CD4-positive, alpha-beta memory T cell (primary cell): ENCODE measurements at places on chromosomes 11 and 22. TPM values are rescaled to one million over a fixed set of nuclear protein-coding genes. Genes with fewer than 3 reads are reported as not detected.
A peak's percentile ranks its signal among the peaks of the same experiment; 100 is the strongest.

MTA2 gene
- 16.6 TPM for polyA plus RNA-seq

DNA sequence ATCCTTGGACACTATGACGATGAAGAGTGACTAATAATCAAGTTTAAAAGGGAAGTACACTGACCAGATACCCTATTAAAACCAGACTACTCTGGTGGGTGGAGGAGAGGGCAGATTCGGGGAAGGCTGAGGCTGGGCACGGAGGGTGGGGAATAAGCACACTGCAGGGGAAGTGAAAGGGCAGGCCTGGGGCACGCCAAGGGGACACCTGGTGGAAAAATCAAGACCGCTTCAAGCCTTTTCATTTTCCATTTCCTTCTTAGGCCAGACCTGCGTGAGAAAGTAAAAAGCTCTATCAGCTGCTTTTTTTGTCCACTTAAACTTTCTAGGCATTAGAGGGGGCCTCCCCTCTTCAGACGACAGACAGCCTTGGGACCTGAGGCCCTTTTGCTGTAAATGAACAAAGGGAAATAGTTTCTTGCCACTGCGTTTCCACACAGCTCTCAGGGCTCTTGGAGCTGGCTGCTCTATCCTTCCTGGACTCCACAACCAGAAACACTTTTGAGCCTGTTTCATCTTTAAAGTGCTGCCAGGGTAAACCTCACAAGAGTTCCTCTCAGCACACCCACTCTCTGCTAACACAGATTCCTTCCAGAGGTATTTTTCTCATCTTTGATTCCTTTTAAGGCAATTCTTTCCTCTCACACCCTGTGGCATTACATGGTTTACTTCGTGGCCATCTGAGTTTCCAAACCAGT lies 25.0 kb upstream of the SERPIND1 start:
- DNase-seq: no peak

DNA sequence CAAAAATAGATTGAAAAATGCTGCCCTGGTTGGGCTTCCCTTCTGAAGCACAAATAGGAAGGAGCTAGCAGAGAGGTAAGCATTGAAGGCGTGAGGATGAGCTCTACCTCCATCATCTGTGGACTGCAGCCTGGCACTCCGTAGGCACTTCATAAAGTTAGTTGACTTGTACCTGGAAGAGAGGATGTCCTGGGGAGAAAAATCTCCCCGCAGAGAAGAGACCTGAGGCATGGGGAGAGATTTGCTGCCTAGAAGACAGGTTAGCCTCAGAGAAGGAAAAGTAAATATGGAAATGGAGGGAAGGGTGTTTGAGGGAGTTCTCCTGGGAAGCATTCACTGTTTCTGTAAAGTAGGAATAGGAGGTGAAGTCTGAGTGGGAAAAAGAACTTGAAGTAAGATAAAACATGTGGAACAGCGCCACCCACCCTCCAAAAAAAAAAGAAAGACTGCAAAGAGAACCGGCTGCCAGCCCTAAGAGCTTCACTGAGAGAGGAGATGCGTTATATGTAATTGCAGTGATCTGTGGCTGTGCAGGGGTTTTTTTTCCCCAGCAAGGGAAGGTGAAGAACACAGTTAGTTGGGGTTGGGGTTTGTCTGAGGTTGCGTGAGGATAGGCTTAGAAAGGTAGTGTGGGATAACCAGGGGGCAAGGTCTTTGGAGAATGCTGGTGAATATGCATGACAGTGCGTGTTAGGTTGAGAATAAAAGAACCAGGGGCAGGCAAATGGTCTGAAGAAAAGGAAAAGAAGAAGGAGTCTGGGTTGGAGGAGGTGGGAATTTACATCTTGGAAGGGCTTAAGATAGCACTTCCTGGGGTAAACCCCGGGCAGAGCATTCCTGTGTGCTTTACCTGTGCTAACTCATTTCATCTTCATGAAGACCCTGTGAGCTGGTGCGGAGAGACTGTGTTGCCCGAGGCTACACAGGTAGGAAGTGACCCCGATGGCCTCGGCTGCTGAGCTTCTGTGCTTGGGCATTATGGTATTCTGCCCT lies 16.0 kb downstream of the TNRC6B start:
- no peak for DNase-seq

- peak; percentile 62 for DNase-seq
These were observed 34.7 kb downstream of the RNF169 start for GRCh38 chr11:74783241-74783871.

DNA sequence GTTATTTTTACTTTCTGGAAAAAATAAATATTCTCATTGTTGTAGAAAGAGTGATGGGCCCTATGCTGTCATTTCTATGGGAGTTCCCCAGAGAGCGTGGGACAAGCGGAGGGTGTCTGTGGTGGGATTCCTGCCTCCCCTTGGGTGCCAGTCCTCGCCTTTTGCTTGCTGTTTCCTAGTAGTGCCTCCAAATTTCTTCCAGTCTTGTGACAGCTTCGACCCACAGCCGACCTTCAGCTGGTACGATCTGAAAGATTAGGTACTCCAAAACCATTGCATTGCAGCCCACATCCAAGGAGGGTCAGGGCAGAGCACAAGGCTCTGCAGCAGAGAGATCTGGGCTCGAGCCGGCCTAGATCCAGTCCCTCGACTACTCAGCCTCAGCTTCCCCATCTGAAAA lies 58.9 kb upstream of the EMID1 start:
- DNase-seq: no peak

GRCh38 chr11:129968591-129969419 lies 33.8 kb downstream of the PRDM10 start:
- no peak for DNase-seq

- no peak for DNase-seq
These were observed 250.1 kb downstream of the DDX10 start for GRCh38 chr11:108914981-108915380.
